ENCODE measurements at places on chromosomes 2 and 18.

DNA sequence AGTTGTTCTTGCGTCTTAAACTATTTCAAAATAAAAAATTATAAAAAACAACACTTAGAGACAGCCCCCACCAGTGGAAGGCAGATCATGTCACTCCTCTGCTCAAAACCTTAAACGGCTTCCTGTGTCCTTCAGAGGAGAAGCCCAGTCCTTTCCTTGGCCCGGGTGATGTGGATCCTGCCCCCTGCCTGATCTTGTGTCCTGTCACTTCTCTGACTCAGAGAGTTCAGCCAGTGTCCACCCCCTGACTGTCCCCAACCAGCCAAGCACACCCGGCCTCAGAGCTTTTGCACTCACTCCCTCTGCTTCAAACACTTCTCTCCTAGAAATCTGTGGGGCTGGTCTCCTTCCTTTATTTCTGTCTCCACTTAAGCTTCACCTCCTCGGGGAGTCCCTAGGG, 35.4 kb downstream of the TOGARAM2 start:
- DNase-seq, result no peak

- no peak for DNase-seq
These were observed 103.6 kb downstream of the KLHL29 start for GRCh38 chr2:23488584-23488983.

- no peak for DNase-seq
These were observed 7.5 kb downstream of the COL6A3 start for GRCh38 chr2:237406371-237406895.

- DNase-seq, result peak; percentile 43
These were observed 229.2 kb downstream of the GALR1 start for GRCh38 chr18:77478646-77479442.

DNA sequence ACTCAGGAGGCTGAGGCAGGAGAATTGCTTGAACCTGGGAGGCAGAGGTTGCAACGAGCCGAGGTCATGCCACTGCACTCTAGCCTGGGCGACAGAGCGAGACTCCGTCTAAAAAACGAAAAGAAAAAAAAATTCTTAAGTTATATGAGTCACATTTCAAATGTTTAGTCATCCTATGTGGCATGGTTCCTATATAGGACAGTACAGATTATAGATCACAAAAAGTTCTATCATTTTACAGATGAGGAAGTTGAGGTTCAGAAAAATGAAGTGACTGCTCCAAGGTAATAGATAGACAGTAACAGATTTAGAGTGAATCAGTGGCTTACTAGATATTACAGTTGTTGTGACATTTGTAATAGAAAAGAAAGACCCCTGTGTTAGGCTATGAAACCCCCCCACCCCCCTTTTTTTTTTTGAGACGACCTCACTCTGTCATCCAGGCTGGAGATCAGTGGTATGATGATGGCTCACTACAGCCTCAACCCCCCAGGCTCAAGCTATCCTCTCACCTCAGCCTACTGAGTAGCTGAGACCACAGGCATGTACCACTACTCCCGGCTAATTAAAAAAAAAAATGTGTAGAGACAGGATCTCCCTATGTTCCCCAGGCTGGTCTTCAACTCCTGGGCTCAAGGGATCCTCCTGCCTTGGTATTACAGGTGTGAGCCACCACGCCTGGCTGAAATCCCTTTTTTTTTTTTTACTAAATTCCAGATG, 22.7 kb downstream of the PTPN4 start:
- no peak for DNase-seq
